ENCODE measurements at places on chromosomes 6 and 20. TPM values are rescaled to one million over a fixed set of nuclear protein-coding genes. Genes with fewer than 3 reads are reported as not detected.

DNA sequence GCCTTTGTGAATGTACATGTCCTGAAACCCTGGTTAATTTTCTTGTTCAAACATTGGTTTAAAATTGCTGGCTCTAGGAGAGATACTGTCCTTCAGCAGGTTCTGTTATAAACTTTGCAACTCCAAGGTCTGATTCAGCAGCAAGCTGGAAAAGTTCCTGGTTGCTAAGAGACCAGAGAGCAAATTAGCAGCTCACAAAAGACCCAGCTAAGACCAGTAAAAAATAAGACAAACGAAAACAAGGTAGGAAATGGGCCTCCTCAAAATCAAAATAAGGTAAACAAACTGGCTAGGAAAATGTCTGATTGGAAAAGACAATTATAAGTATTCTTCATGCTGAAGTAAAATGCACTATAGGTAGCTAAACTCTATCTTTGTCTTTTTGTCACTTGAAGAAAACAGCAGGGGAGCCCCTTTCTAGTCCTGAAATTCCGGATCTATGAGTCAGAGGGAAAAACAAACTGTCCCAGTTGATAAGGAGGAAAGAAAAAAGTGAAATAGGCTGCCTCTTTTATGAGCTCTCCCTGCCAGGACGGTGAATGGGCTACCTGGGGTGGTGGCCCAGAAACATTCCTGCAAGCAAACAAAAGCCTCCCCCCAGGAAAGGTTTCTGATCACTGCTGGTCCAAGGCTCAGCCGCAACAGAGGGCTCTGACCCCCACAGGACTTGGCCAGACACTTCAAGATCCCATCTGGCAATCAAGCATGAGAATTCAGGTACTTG lies 41.6 kb downstream of the UNC5CL start:
- DNase-seq: no peak

GRCh38 chr20:41009946-41010345 lies 18.7 kb upstream of the TOP1 start:
- no peak for DNase-seq

GRCh38 chr20:2051946-2052345 lies 49.7 kb upstream of the STK35 start:
- DNase-seq: no peak

DNA sequence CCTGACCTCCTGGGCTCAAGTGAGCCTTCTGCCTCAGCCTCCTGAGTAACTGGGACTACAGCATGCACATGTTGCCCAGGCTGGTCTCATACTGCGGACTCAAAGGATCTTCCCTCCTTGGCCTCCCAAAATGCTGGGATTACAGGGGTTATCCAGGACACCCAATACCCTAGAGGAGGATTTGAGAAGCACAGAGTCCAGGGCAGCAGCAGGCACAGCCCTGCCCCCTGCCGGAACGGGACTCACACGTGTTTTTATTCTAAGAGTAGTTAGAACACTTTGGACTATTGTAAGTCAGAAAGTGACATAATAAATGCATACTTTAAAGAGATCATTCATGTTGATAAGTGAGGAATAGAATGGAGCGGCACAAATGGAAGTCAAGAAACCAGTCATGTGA lies 80.2 kb downstream of the C6orf118 start:
- DNase-seq: no peak

DNA sequence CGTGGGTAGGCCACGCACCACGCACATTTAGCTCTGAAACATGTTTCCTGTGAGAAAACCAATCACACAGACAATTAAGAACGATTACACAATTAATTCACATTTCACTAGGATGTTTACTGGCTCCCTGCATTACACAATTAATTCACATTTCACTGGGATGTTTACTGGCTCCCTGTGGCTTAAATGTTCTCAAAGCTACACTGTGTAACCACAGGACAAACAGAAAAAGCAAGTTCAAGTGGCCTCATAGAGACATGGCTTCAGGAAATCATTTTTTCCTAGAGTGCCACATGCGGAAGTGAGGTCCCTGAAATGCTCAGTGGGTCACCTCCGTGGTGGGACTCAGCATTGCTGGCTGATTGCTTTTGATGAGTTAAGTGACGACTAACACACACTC lies 61.7 kb upstream of the XRN2 start:
- DNase-seq: no peak

GRCh38 chr6:137754366-137754765 lies 112.7 kb upstream of the TNFAIP3 start:
- DNase-seq: no peak

DNA sequence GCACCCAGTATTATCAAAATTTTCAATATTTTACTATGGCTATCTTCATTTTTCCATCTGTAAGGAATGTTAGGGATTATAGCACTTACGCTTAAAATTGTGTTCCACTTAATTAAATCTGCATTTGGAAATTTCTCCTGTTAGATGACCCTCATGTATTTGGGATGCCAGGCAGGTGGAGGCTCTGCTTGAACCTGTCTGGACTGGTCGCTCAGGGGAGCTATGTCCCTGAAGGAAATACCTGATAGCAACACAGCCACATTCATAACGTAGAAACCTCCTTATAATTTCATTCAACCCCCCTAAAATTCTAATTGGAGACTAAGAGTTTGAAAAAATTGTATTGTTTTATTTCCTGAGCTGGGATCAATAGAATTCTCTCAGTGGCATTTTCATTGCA lies 636.0 kb upstream of the MMS22L start:
- no peak for DNase-seq

DNA sequence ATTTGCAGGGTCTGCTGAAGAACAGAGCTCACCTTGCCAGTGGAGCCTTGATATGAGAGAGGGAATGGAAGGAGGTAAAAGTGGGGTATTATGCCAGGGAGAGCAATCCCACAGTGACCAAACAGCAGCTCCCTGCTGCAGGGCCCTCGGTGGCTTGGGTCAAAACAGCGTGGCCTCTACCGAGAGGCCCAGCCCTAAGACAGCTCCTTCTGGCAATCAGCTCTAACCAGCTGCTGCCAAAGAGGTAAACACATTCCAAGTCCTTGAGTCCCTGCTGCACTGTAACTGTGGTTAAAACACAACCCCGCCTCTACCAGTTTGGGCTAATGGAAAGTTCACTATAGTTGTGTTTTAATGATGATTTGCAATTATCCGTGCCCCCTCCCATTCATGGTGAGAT lies 1.4 kb upstream of the DAAM2 start:
- DNase-seq: no peak

GRCh38 chr6:3929281-3929798 lies 80.2 kb downstream of the FAM50B start:
- no peak for DNase-seq

- no peak for DNase-seq
These were observed 149.1 kb upstream of the MOCS1 start for GRCh38 chr6:40083141-40083920.

GRCh38 chr6:51218181-51218580 lies 399.5 kb downstream of the TFAP2B start:
- no peak for DNase-seq

DNA sequence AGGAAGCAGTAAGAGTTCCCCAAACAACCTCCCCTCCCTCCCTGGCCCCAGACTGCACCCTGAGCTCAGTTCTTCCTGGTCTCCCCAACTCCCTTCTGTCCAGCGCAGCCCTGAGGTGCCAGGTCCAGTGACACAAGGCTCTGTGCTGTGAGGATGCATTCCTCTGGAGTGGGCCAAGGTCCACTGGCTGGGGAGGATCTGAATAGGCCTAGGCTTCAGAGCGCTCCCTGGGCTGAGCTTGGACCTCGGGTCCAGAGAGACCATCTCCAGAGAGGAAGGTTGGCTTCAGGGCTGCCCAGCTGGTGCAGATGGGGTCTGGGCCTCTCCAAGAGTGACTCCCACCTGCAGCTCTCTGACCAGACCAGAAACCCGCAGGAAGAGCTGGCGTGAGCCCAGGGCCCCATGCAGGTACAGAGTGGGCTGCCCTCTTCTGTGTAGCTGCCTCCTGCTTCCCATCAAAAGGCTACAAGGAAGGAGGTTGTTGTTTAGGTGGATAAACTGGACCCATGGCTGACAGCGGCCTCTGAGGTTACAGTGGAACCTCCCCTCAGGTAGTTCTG lies 52.3 kb upstream of the MLN start:
- DNase-seq: no peak

DNA sequence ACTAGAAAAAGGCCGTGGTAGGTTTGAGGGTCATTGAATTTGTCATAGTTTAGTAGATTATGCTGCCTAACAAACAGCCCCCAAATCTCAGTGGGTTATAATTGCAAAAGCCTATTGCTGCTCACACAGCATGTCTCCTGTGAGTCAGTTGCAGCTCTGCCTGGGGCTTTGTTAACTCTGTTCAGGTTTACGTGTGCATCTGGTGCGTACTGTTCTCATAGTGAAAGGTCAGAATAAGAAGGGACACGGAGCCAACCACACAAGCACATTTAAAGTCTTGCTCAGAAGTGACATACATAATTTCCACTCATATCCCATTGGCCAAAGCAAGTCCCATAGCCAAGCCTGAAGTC lies 48.1 kb upstream of the BMP2 start:
- no peak for DNase-seq

Gene LATS1
- 33.9 TPM for total RNA-seq

Gene ULBP2
- total RNA-seq: 2.1 TPM

Gene CCN5
- 18.2 TPM for total RNA-seq

Gene CCDC170
- total RNA-seq: 0.84 TPM
